ENCODE measurements at places on chromosomes 2 and 18. TPM values are rescaled to one million over a fixed set of nuclear protein-coding genes. Genes with fewer than 3 reads are reported as not detected.

- no peak for DNase-seq
These were observed 120.2 kb downstream of the ACAA2 start for GRCh38 chr18:49692906-49693716.

- no peak for DNase-seq
These were observed 86.6 kb downstream of the MYT1L start for GRCh38 chr2:2244508-2244907.

GRCh38 chr18:59690996-59691395 is 6.2 kb downstream of the CCBE1 start:
- DNase-seq: no peak

DNA sequence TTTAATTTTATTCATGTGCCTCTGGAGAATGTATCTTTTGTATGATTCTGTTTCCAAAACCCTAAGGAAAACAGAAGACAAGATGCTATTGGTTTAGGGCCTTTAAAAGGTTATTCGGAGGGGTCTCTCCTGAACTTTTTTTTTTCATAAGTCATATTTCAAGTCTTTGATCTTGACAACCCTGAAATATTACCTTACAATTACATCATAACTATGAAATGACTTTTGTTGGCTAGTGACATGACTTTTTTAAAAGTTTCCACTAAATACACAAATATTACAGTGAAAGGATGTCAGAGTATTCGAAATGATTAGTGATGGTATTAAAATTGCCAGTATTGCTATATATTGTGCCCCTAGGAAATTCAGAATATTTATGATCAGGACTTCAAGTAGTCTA is 31.8 kb upstream of the FZD7 start:
- DNase-seq: no peak

DNA sequence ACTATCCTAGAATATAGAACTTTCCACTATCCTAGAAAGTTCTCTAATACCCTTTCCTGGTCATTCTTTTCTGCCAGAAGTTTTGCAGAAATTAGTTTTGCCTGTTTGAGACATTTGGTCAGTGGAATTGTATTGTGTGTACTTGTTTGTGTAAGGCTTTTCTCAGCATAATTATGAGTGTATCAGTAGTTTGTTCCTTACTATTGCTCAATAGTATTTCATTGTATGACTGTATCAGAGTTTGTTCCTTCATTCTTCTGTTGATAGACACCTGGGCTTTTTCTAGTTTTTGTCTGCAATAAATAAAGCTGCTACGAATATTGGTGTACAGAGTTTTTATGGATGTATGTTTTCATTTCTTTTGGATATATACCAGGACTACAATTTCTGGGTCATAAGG is 27.2 kb downstream of the CCDC138 start:
- DNase-seq: no peak

GRCh38 chr2:231170055-231170454 is 28.4 kb upstream of the ARMC9 start:
- DNase-seq: no peak

DNA sequence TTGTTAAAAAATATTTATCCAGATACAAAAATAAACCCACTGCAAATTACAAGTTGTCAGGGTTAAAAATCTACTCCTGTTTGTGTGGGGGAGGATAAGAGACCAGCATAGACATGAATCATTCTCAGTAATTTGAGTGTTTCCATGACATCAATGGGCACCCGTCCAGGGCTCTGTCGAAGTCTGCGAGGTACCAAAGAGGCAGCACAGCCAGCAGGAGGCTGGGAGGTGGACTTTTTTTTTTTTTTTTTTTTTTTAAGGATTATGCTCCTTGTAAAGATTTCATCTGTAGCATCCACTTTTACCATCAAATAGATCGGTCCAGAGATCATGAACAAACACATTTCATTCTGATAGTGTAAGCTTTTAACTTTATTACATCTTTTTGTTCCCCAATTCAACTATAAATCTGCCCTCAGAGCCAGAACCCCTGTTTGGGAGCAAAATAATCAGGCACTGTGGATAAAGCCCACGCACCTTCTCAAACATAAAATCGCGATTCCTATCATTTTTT is 182.0 kb downstream of the TCF4 start:
- peak; percentile 57 for DNase-seq

GRCh38 chr2:105886029-105886454 is 141.3 kb downstream of the NCK2 start:
- no peak for DNase-seq

GRCh38 chr2:42046819-42047487 is 868 bp upstream of the PKDCC start:
- peak; percentile 55 for DNase-seq

DNA sequence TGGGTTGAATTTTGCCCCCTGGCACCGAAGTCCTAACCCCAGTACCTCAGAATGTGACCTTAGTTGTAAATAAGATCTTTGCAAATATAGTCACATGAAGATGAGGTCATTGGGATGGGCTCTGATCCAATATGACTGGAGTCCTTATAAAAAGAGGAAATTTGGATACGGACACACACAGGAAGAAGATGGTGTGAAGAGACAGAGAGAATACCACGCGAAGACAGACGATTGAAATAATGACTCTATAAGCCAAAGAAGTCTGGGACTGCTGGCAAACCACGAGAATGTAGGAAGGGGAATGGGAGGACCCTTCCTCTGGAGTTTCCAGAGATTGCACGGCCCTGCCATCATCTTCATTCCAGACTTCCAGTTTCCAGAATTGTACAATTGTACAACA is 98.6 kb downstream of the CPO start:
- no peak for DNase-seq

DNA sequence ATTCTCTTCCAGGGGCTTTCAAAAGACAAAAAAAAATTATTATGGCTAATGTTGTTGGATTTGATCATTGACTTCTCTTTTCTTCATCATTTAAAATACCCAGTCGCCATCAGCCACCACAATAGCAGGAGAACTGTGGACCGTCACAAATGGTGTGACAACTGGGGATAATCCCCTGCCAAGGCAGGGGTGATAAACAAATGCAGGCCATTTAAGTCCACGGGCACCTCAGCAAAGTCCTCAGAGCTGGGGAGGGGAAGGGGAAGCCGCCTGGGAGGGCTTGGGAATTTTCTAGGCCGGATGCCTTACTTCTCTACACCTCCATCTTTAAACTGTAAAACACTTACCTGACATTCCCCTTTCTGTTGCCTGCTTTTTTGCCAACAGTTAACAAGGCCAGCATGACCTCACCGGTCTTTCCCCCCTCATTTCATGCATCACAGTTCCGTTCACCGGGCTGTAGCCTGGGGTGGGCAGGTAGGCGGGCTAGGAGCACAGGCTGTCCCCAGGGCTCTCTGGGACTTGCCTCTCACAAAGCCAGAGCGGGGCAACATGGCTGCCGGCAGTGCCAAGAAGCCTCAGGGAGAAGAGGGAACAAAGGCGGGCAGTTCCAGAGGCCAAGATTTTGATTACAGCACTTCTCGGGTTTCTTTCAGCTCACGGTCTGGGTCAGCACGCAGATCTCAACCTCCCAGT is 820.4 kb downstream of the BCL11A start:
- no peak for DNase-seq

DNA sequence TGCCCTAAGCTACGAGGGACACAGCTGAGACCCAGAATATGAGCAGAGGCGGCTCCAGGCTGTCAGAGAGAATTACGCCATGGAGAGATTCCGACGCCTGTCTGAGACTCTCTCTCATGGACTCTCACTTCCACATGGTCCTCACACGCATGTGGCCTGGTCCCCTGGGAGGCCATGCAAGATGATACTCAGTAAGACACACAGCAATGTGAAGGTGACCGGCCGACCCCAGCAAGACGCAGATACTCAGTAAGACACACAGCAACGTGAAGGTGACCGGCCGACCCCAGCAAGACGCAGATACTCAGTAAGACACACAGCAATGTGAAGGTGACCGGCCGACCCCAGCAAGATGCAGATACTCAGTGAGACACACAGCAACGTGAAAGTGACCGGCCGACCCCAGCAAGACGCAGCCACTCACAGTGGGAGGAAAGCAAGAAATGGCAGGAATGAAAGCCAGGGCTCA is 400.8 kb upstream of the MYT1L start:
- no peak for DNase-seq

DNA sequence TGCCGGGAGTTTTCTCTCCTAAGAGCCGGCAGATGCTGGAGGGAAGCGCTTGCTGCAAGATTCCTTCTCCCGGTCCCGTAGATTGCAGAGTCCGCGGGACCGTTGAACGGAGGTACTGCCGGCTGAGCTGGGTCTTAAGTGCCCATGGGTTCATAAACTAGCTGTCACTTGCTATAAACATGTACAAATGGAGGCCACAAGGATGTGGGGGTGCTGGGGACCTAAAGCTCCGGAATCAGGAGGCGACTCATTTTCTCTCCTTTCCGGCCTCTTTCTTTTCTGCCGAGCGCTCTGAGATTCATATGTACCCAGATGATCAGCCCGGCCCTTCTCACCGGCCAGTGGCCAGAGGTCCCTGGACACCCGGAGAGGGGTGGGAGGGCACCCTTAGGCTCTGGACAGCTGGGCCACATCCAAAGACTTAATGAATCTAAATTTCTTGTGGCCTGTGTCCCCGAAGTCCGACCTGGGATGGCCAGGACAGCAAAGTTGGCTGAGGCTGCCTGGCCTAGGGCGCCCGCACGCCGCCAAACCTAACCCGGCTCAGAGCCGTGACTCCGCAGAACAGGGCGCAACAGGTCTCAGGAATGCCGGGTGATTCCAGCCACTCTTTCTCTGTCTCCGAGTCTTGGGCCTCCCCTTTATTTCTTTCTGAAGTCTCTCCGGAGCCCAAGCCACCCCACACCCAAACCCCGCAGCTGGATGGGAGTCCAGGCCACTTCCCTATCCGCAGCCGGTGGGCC is 2.4 kb upstream of the PAX3 start:
- no peak for DNase-seq

GRCh38 chr2:241617431-241618154 is 19.4 kb downstream of the THAP4 start:
- no peak for DNase-seq

GRCh38 chr2:105194022-105194675 is 47.4 kb upstream of the GPR45 start:
- DNase-seq: no peak

GRCh38 chr2:44983836-44984604 is 25.2 kb downstream of the SIX2 start:
- no peak for DNase-seq

- no peak for DNase-seq
These were observed 6.3 kb downstream of the NRP2 start for GRCh38 chr2:205688417-205689200.

GRCh38 chr2:15993232-15993610 is 52.9 kb downstream of the MYCN start:
- no peak for DNase-seq

DNA sequence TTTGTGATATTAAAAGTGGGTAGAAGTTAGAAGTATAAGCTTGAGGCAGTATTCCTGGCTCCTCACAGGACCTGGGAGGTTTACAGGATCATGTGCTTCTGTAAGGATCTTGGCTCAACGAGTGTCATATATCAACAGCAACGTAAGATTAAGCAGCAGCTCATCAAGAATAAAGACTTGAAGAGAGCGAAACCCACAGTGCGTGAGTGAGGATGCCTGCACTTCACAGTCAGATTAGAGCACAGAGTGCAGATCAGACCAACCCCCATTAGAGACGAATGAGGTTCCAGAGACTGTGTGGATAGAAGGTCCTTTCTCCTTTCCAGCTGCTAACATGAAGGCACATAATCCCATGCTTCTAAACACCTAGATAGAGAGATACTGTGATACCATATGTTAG is 1656.7 kb upstream of the NXPH2 start:
- no peak for DNase-seq

- no peak for DNase-seq
These were observed 45.1 kb downstream of the RPL31 start for GRCh38 chr2:101047075-101047766.

- no peak for DNase-seq
These were observed 26.5 kb downstream of the NCKAP1 start for GRCh38 chr2:183011743-183012142.

QPCT gene
- total RNA-seq: 0.65 TPM

CFAP65 gene
- total RNA-seq: 0.05 TPM

COL4A3 gene
- 0.55 TPM for total RNA-seq

KDM3A gene
- total RNA-seq: 12.9 TPM

COX5B gene
- total RNA-seq: 215 TPM

PRSS56 gene
- total RNA-seq: not detected

GCG gene
- total RNA-seq: not detected

OTOS gene
- total RNA-seq: not detected

Data from left lobe of liver (tissue), 2 donors.